ENCODE measurements at places on chromosomes 4 and X.
A peak's percentile ranks its signal among the peaks of the same experiment; 100 is the strongest.

DNA sequence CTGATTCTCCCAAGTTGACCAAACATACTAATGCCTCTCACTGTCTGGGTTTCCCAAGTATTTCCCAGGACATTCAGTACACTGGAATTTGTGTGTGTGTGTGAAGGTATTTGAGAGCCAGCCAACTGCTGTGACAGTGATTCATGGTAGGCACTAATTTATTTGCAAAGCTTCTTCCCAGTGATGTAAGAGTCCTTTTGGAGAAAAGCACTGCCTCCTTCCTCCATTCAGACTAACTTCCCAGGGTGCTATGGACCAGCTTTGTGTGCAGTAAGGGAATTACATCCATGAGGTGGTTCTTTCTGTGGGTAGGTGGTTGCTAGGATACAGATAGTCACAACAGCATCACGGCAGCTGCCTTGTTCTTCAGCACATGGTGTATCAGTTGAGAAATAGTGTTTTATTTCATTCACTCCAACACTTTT lies 8.7 kb downstream of the EGF start:
- DNase-seq = peak; percentile 91

- no peak for DNase-seq
Observed at GRCh38 chr4:152571770-152572169, 35.9 kb upstream of the FBXW7 start.

GRCh38 chr4:139509727-139510410 lies 46.1 kb downstream of the SETD7 start:
- peak; percentile 32 for DNase-seq

DNA sequence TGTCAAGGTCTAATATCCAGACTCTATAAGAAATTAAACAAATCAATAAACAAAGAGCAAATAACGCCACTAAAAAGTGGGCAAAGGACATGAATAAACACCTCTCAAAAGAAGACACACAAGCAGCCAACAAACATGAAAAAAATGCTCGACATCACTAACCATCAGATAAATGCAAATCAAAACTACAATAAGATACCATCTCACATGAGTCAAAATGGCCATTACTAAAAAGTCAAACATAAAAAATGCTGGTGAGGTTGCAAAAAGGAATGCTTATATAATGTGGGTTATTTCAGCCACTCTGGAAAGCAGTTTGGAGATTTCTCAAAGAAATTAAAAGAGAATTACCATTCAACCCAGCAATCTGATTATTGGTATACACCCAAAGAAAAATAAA lies 481.1 kb downstream of the STPG2 start:
- no peak for DNase-seq

DNA sequence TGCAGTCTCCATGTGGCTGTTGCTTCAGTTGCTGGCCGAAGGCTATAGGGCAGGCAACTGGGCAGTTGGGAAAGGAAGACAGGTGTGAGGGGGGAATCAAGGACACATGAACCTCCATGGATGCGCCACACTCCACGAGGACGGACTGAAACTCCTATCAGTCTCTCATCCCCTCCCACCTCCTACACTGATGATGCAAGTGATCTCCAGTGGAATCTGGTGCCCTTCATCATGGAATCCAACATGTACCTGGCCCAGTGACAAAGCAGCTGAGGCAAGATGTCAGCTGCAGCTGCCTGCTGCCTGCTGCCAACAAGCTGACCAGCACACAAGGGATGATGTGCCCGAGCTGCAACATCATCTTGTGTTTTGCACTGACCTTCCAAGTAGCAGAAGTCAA lies 26.0 kb upstream of the MGST2 start:
- no peak for DNase-seq

GRCh38 chr4:97819294-97819693 lies 324.0 kb downstream of the STPG2 start:
- peak; percentile 43 for DNase-seq

- DNase-seq = no peak
Observed at GRCh38 chrX:55033429-55033828, 2.7 kb upstream of the ALAS2 start.

GRCh38 chr4:84944947-84945346 lies 21.5 kb downstream of the WDFY3 start:
- peak; percentile 58 for DNase-seq

- peak; percentile 68 for DNase-seq
Observed at GRCh38 chr4:169741569-169741968, 16.2 kb downstream of the HPF1 start.

- peak; percentile 98 for DNase-seq
Observed at GRCh38 chr4:145180298-145181090, at the start of gene OTUD4. OTUD4 (minus strand) TSS chr4:145180589; CDS start chr4:145179973, 616 bp downstream.

- DNase-seq = no peak
Observed at GRCh38 chrX:129983575-129984110, 1.2 kb downstream of the BCORL1 start.

GRCh38 chrX:47199286-47199685 lies 5.7 kb downstream of the UBA1 start:
- no peak for DNase-seq

GRCh38 chrX:16240231-16240905 lies 73.1 kb downstream of the MAGEB17 start:
- DNase-seq = peak; percentile 40

- peak; percentile 1 for DNase-seq
Observed at GRCh38 chrX:141642979-141643378, 53.5 kb downstream of the SPANXA2 start.

- DNase-seq = peak; percentile 78
Observed at GRCh38 chrX:134622056-134622812, 36.0 kb downstream of the PLAC1 start.

- DNase-seq = no peak
Observed at GRCh38 chrX:22090181-22090580, 58.1 kb downstream of the PHEX start.

- no peak for DNase-seq
Observed at GRCh38 chr4:134911941-134912340, 710.4 kb upstream of the PABPC4L start.

DNA sequence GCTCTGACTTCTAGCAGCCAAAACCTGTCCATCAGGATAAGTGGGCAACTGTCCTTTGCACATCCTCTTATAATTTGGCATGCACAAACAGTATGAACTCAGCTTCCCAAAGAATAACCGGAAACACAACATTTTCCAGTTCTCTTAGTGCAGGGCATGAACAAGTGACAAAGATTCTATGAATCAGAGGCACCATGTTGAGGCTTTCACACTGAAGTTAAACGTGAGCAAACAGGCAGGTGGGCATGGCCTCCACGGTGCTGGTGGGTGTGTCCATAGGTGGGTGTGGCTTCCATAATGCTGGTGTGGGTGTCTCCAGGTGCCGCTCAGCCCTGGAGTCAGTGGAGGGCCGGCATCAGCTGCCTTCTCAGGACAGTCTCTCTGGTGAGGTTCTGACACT lies 196.5 kb downstream of the SMIM20 start:
- peak; percentile 73 for DNase-seq

GRCh38 chrX:123779908-123780396 lies 47.1 kb upstream of the THOC2 start:
- peak; percentile 16 for DNase-seq

GRCh38 chrX:130224810-130225209 lies 43.9 kb downstream of the ZNF280C start:
- DNase-seq = peak; percentile 71

- no peak for DNase-seq
Observed at GRCh38 chr4:106602711-106603110, 234.1 kb upstream of the GIMD1 start.

- DNase-seq = no peak
Observed at GRCh38 chr4:88799900-88800299, 102.3 kb upstream of the NAP1L5 start.

GRCh38 chr4:87005690-87006425 lies 71.0 kb downstream of the AFF1 start:
- DNase-seq = no peak

DNA sequence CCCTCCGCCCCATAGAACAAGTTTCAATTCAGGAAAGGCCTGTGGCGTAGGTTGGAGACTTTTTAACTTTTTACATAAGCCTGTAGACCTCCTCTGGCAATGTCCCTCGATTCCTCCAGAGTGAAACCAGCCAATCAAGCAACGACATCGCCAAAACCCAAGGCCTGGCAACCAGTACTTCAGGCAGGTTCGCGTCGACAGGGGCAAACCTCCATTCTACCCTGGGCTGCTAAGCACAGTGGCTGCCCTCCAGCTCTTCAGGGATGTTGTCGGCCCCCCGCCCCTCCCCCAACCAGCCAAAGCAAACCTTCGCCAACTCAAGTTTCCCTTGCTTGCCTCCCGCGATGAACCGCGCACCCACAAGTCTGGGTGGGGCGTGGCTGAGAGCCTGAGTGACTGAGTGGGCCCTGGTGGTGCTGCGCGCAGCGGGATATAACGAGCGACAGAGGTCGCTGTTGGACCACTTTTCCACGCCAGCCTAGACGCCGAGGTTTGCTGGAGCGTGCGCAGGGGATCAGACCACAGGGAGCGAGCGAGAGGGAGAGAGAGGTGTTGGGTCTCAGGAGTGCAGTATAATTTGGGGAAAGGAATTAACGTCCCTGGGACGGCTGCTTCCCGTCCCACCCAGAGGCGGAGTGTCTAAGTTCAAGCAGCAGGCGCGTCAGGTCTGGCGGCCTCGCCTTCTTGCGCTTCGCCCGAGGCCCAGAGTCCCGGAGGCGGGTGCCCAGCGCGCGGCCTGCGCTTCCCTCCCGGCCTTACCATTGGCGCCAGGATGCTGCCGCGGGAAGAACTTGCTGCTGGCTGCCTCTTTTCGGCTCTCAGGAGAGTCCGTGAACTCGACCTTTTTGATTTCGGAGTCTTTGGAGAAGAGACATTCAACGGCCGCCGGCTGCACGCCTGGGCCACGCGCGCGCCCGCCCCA lies 9.0 kb upstream of the PITX2 start:
- DNase-seq = peak; percentile 85

GRCh38 chr4:128916832-128917231 lies 107.3 kb downstream of the JADE1 start:
- no peak for DNase-seq
